ENCODE measurements at places on chromosomes 5 and 9. TPM values are rescaled to one million over a fixed set of nuclear protein-coding genes. Genes with fewer than 3 reads are reported as not detected.

DNA sequence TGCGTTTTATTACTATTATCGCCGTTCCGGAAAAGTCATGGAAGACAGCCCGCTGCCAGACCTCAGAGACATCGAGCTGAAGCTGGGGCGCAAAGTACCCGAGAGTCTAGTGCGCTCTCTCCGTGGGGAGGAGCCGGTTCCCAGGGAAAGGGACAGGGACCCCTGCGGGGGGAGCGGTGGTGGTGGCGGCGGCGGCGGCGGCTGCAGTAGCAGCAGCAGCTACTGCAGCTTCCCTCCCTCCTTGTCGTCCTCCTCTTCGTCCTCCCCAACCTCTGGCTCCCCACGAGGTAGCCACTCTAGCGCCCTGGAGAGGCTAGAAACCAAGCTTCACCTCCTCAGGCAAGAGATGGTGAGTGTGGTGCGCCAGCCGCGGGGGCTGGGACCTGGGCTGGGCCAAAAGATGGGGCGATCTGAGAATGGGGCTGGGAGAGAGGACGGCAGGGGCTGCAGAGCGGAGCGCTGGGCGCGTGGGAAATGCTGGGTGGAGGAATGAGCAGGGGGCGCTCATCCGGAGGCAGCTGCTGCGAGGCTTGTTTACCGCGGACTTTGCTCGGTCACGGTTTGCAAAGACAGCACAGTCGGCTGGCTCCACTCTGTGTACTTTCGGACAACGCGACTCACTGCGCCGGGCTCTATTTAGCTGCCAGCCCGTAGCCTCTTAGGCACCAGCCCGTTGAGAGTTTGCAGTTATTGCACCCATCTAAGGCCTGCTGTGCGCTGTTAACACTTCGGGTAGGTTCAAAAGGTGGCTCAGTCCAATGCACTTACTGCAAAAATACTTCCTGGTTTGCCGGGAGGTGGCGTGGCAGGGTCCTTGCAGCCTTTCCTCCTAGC, 1.1 kb downstream of the LURAP1L start:
- DNase-seq = no peak
- H3K4me3 ChIP-seq = peak overlapping the region; percentile 64
- H3K27me3 ChIP-seq = no peaks in the 10 kb centered on the region
- H3K27ac ChIP-seq = peak overlapping the region; percentile 87

DNA sequence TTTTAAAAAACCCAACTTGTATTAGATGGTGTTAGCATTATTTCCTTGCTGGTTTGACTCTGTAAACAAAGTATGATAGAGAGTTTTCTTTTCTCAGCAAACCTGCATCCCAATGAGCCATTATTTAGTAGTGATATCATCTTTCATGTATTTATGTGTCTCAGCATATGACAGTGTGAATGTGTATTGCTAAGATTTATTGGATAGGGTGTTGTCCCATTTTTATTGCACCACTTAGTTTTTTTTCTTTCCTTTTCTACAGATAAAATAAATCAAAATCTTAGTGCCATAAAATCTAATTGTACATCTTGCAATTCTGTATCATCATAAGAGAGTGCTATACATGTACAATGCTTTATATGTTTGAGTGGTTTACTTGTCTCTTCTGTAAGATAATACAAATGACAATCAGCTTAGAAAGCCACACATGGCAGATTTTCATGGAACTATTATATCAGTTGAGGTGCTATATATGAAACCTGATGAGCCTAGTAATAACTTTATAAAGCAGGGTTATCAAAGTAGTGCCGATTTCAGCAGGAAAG, 149.2 kb upstream of the CYLC2 start:
- no peaks in the 10 kb centered on the region for H3K36me3 ChIP-seq
- no peak overlapping the region for H3K4me3 ChIP-seq
- no peaks in the 10 kb centered on the region for H3K27me3 ChIP-seq
- no peaks in the 10 kb centered on the region for H3K4me1 ChIP-seq
- no peak overlapping the region for H3K27ac ChIP-seq

The AK8 gene
- total RNA-seq = 0.55 TPM

DNA sequence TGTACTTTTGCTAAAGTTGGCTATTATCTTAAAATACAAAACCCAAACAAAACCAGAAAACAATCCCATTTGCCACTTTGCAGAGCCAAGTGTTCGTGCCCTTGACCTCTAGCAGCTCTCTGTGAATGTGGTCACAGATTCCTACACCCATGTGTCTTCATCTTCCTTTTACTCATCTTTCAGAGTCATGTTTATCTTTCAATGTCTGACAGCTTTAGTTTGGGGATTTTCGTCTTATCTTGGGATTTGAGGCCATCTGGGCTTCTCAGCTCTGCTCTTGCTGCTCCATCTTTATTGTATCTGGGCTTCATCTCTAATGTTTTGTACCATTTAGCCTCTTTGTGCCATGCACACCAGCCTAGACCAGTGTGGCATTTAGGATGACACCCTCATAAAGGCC, 81.0 kb downstream of the DAPK1 start:
- H3K27ac ChIP-seq = no peak overlapping the region

DNA sequence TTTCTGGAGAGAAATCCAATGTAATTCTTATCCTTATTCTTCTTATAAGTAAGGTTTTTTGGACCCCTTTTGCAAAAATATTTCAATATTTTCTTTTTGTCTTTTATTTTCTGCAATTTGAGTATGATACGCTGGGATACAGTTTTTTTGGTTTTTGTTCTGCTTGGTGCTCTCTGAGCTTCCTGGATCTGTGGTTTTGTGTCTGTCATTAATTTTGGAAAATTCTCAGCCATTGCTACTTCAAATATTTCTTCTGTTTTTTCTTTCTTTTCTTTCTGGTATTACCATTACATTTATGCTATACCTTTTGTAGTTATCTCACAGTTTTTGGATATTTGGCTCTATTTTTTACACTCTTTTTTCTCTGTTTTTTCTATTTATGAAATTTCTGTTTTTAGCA, 50.1 kb downstream of the ZNF618 start:
- peaks cover 12% of the 10 kb centered on the region for H3K4me1 ChIP-seq
- DNase-seq = no peak
- no peaks in the 10 kb centered on the region for H3K36me3 ChIP-seq
- no peak overlapping the region for H3K27ac ChIP-seq

The CAVIN4 gene
- total RNA-seq = 1.3 TPM

The TLX3 gene
- not detected for total RNA-seq

The FOXD4L3 gene
- total RNA-seq = not detected
